ENCODE measurements at places on chromosomes 6 and 20.

- no peak for DNase-seq
Observed at GRCh38 chr6:107185391-107185970, 70.2 kb upstream of the BEND3 start.

- no peak for DNase-seq
Observed at GRCh38 chr6:79231666-79232065, 2.8 kb downstream of the HMGN3 start.

DNA sequence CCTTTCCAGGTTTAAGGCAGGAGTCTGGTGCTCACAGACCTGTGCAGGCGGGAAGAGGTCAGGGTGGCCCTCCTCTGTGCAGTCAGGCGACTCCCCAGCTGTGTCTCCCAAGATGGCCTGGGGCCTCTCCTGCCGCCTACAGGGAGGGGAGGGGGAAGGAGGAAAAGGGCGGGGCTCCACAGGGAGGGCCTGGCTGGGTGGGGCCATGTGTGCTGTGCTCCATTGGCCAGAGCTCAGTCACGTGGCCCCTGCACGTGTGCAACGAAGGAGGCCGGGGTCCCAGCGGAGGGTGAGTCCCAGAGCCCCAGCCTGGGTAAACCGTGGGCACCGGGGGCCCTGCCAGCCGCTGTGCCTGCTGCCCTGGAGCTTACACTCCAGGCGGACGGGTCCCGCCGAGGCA lies 211.6 kb downstream of the ZDHHC14 start:
- DNase-seq, result no peak

- no peak for DNase-seq
Observed at GRCh38 chr20:17863577-17864292, 104.9 kb downstream of the SNX5 start.

DNA sequence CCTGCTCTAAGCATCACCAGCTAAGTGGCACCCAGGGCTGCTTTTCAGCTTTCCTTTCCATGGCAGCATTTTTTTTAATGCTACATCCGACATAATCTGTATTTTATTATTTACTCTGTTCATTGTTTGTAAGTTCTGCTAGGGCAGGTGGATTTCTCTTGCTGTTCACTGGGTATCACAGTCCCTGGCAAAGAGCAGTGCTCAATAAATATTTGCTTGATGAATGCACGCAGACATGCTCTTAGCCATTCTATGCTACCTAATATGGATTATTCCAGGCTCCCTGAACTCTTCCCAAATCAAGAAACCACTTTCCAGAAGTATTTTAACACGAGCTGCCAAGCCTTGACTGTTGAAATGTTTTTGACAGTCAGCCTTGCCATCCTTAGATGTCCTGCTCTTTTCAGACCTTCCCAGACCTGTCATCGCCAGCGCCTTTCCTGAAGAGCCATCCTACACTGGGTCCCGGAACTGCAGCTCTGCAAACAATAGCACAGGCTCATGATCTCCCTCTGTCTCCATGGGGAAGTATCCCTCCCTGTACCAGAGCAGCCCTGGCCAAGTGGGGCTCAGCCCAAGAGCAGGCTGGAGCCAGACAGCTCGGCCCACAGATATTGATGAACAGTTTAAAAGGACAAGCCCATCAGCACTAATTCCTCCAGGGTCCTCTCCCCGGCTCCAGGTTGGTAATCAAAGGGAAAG lies 136.5 kb upstream of the CDH4 start:
- no peak for DNase-seq

- DNase-seq, result no peak
Observed at GRCh38 chr6:40626886-40627285, 39.7 kb upstream of the LRFN2 start.

- no peak for DNase-seq
Observed at GRCh38 chr20:52746190-52746589, 226.0 kb upstream of the TSHZ2 start.

DNA sequence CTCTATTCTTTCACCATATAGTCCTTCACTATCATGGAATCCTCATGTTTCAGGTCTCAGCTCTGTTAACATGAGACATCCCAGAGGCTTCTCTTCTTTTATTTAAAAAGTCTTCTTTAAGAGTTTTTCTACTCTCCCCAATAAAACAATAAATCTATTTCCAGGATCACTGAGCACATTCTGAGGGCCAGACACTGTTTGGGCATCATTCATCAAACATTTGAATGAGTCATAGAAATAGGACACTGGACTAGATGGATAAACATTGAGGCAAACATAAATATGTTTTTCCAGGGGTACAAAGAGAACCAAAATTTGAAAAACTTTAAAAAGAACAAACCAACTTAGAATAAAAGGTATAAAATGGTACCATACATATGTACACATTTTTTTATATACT lies 554.4 kb downstream of the KIF16B start:
- DNase-seq, result no peak

DNA sequence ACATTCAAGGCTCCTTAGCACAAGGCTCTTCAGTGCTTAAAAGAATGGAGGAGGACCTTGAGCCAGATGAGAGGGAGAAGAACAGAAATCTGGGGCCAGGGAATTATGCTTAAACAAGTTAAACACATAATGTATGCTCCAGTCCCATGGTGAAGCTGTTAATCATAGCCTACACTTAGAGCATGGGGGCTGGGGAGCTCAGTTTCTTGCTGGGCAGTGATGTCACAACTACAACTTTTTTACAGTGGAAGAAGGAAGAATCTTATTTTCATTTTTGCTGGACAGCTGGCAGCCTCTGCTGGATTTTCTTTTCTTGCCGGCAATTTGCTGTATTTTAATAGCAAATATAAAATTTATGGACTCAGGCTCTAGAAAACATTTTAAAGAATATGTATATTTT lies 432.5 kb downstream of the CD109 start:
- no peak for DNase-seq
